ENCODE measurements at places on chromosomes 5 and 9.

GRCh38 chr5:158801268-158801667 lies 298.4 kb downstream of the EBF1 start:
- DNase-seq, result no peak

DNA sequence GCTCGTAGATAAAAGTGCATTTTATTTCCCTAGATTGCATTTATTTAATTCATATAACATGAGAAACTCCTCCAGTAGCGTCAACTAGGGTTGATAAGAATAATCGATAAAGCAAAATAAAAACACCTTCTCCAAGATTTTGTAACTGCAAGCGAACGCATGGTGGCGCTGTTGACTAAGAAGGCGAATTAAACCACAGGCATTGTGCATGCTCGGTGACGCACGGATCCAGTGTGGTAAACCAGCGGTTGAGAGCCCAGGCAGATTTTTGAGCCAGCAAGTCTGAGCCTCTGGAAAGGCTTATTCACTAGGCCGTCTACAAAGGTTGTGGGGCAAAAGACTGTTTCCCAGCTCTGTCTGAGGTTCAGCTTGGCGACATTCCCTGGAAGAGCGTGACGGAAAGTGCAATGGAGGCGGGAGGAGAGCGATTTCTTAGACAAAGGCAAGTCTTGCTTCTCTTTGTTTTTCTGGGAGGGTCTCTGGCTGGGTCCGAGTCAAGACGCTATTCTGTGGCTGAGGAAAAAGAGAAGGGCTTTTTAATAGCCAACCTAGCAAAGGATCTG lies at the start of gene PCDHB3:
Gene PCDHB3 (plus strand): TSS at position 231 of the 563 bp plus-strand sequence. CDS start 177 bp downstream, at position 408.
- DNase-seq, result peak; percentile 16

GRCh38 chr9:96680812-96681499 lies 25.8 kb upstream of the PRXL2C start:
- no peak for DNase-seq

GRCh38 chr9:91803151-91803940 lies 146.7 kb downstream of the ROR2 start:
- DNase-seq, result no peak

DNA sequence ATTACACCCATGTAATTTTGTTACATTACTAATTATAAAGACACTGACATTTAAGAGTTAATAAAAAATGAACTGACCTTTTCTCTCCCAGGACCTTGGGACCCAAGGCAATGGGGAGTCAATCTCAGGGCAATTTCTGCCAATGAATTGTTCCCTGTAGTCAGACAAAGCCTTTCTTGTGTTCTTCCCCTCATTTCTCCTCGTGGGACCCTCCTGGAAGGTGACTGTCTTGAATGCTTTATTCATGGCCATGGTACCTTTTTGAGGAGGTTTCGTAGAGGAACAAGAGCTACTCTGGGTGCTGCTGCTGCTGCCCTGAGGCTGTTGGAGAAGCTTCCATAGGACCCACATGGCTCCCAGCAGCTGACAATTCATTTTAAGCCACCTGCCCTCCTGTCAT lies 190.3 kb downstream of the SNX18 start:
- no peak for DNase-seq

DNA sequence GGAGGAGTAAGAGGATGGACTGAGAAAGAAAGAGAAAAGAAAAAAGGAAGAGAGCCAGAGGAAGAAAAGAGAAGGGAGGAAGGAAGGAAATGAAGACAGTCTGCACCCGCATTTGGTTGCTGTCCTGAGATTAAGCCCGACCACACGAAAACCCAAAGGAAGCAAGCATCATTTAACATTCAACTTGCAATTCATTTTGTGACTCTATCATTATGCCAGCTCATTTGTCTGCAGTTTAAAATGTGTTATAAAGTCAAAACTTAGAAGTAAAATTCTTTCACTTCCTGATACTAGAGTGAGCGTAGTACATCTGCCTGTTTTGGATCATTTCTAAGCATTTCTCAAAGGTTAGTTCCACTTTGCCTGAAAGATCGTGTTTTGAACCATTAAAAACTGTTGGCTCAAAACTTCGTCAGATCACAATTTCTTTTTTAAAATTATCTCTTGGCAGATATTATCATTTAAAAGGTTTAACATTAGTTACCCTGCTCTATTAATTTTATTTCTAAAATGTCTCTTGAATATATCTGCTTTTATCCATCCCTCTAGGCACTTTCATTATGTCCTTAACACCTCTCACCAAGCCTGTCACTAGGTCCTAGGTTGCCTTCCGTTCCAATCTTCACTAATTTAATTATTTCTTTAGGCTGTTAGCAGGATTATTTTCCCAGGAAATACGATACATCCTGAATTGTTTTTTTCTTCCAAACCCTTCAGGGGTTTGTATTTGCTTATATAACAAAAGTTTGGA lies 240.9 kb downstream of the TLE4 start:
- DNase-seq, result no peak

DNA sequence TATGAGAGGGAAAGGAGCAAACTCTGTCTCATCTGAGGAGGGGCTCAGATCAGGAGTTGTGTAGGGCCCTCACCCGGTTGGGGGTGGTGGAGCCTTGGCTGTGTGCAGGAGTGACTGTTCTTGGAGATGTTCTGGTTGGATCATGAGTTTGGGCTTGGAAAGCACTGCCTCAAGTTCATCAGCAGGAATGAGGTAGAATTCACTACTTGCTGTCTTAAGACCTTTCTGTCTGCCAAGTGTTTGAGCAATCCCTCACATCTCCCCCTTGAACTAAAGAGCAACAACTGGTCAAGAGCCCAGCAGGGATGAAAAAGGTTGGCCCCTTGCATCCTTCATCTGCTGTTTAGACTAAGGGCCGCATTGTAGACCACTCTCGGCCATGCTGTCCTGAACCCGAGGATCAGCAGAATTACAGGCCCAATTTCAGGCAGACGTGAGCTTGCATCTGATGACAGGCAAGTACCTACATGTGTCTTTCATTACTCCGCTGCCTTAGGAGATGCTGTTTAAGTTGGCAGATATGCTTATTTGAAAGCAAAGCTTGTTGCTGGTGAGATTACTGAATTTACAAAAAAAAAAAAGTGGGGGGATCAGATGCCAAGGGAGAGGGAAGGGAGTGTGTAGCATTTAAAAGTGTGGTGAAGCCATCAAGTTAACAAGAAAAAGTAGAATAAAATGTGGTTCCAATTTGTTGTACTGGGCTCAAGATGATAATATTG lies 36.4 kb downstream of the PIK3R1 start:
- no peak for DNase-seq

DNA sequence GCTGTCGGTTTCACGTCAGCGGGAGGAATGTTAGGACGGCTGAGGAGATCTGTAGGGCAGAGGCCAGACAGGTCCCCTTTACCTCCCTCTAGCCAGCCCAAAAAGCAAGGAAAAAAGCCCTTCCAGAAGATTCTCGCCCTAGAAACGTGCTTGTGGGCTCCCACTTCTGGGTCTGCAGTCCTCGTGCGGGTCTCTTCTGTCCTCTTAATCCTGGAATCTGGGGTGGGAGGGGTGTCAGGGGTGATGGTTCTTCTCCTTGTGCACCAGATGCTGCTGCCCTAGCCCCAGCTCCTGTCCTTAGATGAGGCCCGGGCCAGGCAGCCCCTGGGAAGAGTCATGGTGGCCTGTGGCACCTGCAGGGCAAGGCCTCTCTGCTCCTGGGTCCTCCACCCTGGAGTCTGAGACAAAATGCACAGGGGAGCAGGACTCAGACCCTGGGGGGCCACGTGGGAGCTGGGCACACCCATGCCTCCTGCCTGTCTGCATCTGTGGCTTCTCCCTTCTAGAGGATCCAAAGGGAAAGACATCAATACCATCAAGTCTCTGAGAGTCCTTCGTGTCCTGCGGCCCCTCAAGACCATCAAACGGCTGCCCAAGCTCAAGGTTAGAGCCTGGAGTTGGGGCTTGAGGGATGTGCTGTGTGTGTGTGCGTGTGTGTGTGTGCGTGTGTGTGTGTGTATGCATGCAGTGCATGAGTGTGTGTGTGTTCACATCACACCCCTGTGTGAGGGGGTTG lies 174.2 kb downstream of the CACNA1B start:
- DNase-seq, result no peak

DNA sequence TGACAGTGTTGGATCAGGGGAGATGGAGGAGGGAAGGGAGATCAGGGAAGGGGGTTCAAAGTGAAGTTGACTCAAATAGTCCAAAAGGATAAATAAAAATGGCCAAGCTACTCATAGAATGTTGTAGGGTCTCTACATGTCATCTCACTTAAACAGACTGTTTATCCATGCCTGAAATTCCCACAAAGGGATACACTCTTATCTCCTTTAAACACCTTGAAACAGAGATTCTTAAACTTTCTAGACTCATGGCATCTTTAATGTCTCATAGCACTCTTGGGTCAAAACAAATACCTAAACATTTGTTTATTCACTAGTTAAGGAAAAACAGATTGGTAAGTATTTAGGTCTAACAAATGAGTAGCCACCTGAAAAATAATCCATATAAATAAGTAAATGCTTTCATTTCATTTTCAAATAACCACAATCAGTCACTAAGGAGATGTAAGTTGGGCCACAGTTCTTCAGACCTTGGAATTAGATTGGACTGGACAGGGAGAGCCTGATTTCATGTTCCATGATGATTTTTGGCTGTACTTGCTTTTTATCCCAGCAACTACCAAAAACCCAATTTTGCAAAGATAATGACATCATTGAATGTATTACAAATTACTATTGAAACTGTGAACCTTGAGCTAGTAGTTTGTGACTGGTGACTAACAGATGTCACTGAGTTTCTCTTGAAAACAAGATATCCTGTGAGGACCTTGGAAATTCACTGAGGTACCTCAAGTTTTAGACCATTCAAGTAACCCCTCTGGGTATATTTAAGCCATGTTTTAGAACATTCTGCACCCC lies 62.5 kb upstream of the ISOC1 start:
- no peak for DNase-seq

- no peak for DNase-seq
These were observed 169.8 kb downstream of the MAN2A1 start for GRCh38 chr5:109859537-109859936.

DNA sequence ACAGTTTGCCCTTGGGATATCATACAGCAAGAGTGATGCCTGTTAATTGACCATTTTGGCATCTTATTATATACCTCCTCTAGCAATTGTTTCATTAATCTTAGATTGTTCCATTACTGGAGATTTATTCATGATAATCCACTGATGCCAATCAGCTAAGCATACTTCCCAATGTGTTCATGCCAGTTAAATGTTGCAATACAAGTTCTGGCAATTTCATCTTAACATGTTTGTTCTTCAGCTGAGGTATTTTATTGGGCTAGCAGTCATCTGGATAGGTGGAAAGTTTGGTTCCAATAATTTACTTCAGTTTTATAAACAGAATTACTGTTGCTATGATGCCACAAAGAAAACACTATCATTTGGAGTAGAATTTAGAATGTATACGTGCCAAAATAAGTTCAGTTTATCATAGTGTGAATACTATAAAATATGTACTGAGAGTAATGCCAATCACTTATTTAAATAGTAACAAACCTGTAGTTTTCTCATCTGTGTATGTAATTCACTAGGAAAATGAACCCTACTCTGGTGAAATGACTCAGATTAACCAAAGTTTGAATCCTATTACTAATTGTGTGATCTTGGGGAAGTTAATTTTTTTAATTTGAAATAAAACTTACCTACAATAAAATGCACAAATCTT lies 27.9 kb upstream of the IL31RA start:
- DNase-seq, result no peak

DNA sequence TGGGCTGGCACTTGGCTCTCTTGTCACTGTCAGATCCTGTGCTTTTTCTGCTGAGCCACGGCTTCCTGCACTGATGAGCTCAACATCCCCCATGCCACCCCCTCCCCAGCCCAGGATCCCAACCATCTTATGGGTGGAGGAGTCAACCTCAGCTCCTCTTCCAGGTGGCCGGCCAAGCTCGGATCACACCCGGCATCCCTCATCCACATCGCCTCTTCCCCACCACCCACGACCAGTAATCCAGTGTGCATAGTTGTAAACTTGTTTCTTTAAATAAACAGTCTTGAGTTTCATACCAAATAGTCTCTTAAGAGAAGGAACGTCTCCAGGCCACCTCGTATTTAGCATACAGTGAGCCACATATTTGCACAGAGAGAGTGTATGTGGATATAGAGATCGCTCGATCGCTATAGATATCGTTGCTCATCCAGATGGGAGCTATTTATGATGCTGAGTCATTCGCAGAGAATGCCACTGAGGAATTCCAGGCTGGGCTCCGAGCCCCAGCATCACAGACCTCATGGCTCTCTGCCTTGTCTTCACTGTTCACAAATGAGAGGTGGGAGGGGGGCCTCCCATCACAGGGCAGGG lies 61.8 kb upstream of the CPLX2 start:
- peak; percentile 37 for DNase-seq

- no peak for DNase-seq
These were observed 129.6 kb downstream of the EPB41L4A start for GRCh38 chr5:112289465-112289864.

DNA sequence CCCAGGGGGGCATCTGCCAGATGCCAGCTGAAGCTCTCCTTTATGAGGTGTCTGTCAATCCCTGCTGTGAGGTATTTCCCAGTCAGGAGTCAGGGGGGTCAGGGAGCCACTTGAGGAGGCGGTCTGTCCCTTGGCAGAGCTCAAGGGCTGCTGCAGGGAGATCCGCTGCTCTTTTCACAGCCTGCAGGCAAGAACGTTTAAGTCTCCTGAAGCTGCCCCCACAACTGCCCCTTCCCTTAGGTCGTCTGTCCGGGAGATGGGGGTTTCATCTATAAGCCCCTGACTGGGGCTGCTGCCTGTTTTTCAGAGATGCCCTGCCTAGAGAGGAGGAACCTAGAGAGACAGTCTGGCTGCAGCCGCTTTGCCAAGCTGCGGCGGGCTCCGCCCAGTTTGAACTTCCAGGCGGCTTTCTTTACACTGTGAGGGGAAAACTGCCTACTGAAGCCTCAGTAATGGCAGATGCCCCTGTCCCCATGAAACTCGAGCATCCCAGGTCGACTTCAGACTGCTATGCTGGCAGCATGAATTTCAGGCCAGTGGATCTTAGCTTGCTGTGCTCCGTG lies 148.3 kb downstream of the RPS23 start:
- DNase-seq, result no peak

DNA sequence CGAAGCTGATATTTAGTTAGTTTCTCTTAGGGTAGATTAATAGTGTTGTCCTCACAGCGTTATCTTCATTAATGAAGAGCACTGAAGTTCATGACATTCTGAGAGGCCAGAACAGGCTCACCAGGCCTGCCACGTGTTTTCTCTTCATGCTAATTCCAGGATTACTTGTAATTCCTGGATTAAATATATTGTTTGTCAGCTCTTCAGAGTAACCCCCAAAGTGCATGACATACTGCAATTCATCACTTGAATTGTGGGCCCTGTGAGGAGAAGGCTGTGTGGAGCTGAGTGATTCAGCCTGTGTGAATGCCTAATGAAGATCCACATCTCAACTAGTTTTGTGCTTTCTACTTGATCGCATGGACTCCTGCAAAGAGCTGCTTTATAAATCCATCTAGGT lies 401.0 kb upstream of the ADAMTSL1 start:
- DNase-seq, result no peak

DNA sequence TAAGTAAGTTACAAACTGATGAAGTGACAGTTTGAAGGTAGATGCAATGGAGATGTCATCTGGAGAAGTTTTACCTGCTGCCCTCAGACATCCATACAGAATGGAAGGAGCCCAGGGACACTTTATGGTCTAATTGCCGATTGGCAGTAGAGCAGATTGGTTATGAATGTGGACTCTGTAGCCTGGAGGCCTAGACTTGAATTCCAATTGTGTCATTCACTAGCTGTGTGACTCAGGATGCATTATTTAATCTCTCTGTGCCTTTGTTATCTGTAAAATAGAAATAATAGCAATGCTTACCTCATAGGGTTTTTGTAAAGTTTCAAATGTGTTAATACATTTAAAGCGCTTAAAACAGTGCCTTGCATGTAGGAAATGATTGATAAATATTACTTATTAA lies 5.2 kb upstream of the TCERG1 start:
- DNase-seq, result no peak
